ENCODE measurements at places on chromosomes 13 and 19. TPM values are rescaled to one million over a fixed set of nuclear protein-coding genes. Genes with fewer than 3 reads are reported as not detected.

- no peak overlapping the region for H3K4me3 ChIP-seq
- peaks cover 71% of the 10 kb centered on the region for H3K27me3 ChIP-seq
- H3K36me3 ChIP-seq = no peaks in the 10 kb centered on the region
- no peak overlapping the region for H3K27ac ChIP-seq
- peaks cover 37% of the 10 kb centered on the region for H3K4me1 ChIP-seq
- DNase-seq = no peak
These were observed 3.4 kb upstream of the POU4F1 start for GRCh38 chr13:78606471-78607408.

GRCh38 chr13:66530686-66531085 lies 699.5 kb downstream of the PCDH9 start:
- H3K27ac ChIP-seq = no peak overlapping the region
- no peaks in the 10 kb centered on the region for H3K36me3 ChIP-seq
- no peak for DNase-seq

DNA sequence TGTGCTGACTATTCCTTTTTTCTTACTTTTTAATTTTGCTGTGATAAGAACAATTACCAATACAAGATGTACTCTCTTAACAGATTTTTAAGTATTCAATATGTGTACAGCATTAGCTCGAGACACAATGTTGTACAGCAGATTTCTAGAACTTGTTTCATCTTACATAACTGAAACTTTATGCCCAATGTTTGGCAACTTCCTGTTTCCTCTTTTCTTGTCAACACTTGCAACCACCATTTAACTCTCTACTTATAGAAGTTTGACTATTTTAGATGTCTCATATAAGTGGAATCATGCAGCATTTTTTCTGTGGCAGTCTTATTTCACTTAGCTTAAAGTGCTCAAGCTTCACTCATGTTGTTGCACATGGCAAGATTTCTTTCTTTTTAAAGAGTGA lies 1426.8 kb downstream of the SLITRK5 start:
- no peaks in the 10 kb centered on the region for H3K27me3 ChIP-seq
- H3K36me3 ChIP-seq = no peaks in the 10 kb centered on the region
- no peak overlapping the region for H3K27ac ChIP-seq
- H3K4me1 ChIP-seq = no peaks in the 10 kb centered on the region
- no peak overlapping the region for H3K4me3 ChIP-seq
- DNase-seq = no peak

DNA sequence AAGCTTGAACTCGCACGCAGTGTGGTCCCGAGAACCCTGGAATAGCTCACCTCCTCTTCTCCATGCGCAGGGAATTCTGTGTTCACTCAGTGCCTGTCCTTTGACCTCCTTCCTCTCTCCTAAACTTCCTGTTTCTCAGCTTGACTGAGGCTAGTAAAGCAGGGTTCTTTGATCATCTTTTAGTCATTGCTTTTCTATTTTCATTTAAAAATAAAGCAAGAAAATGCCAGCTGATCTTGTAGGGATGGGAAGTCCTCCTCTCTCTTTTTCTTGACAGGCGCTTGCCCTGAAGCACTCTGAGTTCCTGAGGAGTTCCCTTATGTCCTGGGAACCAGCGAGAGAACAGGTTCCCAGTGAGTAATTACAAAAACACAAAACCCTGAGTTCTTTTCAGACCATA lies 62.8 kb downstream of the ARHGEF7 start:
- H3K36me3 ChIP-seq = no peaks in the 10 kb centered on the region
- no peaks in the 10 kb centered on the region for H3K4me1 ChIP-seq
- H3K27ac ChIP-seq = no peak overlapping the region

DNA sequence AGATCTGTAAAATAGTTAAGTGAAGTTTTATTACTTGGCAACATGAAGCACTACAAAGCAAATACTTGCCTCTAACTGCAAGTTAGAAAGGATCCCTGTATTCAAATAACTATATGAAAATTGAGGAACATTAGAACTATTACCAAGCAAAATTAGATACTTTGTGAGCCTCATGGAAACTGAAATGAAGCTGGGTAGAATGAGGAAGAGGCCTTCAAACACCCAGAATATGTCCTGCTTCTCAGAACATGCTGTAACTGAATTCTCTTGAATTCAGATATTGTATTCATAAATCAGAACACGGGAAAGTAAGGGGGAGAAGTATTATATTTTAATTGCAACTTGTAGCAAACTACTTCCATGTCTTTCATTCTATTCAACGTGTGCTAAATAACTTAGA lies 947.9 kb downstream of the PCDH17 start:
- H3K4me3 ChIP-seq = no peak overlapping the region
- H3K27me3 ChIP-seq = no peaks in the 10 kb centered on the region
- H3K27ac ChIP-seq = no peak overlapping the region
- no peak for DNase-seq
- H3K36me3 ChIP-seq = no peaks in the 10 kb centered on the region
- H3K4me1 ChIP-seq = no peaks in the 10 kb centered on the region

- no peaks in the 10 kb centered on the region for H3K36me3 ChIP-seq
- DNase-seq = no peak
- no peaks in the 10 kb centered on the region for H3K4me1 ChIP-seq
- no peak overlapping the region for H3K4me3 ChIP-seq
- no peak overlapping the region for H3K27ac ChIP-seq
- H3K27me3 ChIP-seq = no peaks in the 10 kb centered on the region
These were observed 6.0 kb downstream of the SIGLEC11 start for GRCh38 chr19:49954933-49955332.

DNA sequence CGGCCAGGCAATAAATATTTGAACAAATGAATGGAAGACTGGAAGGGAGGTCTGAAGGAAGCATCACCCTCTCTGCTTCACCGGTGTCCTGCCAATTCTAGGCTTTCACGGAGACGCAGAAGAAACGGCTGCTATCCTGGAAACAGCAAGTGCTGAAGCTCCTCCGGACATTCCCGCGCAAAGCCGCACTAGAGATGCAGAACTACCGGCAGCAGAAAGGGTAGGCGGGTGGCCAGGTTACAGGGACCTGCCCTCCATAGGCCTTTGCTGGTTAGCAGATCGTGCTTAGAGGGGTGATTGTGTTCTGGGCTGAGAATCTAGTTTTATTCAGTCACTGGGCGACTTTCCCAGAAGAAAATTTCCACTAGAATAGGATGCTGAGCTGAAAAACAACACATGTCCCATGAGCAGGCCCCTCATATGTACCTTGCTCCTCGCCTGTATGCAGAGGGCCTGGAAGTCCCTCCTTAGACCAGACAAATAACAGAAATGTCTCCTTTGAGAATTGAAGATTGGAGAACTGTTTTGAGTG lies 11.0 kb downstream of the PAF1 start:
- H3K27me3 ChIP-seq = no peaks in the 10 kb centered on the region
- peaks cover 83% of the 10 kb centered on the region for H3K36me3 ChIP-seq
- no peaks in the 10 kb centered on the region for H3K4me1 ChIP-seq
- no peak overlapping the region for H3K4me3 ChIP-seq
- no peak overlapping the region for H3K27ac ChIP-seq

DNA sequence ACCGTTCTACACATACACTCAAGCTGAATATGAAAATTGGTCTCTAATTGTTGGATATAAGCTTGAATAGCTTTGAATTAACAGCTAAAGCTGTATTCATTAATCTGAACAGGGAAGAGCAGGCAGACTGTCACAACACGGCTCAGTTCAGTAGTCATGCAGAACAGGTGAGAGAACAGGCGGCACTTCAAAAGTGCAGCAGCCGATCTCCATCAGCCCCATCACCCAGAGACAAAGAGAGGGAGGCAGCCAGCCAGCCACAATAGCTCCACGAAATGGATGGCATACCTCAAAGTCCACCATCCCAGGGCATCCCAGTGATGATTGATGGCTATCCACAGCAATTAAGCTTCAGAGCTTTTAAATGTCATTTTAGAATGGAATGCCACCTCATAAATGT lies 419.2 kb downstream of the OLFM4 start:
- DNase-seq = no peak
- no peak overlapping the region for H3K4me3 ChIP-seq
- no peaks in the 10 kb centered on the region for H3K27me3 ChIP-seq
- H3K4me1 ChIP-seq = no peaks in the 10 kb centered on the region
- no peak overlapping the region for H3K27ac ChIP-seq

DNA sequence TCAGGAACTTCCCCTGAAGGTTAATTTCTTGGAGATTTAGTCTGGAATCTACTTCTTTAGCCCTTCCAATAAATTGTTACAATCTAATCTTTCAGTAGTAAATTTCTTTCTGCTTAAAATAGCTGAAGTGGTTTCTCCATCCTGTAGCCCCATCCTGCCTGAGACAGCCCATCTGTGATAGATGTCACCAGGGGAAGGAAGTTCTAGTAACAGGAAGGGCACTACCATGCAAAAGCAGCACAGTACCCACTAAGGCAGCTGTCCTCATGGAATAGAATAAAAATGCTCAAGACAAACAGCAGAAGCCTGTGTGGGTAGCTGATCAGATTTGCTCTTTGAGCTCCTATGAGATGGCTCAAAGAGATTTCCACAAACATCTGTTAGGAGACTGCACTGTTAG lies 1036.5 kb downstream of the SLITRK5 start:
- H3K4me1 ChIP-seq = no peaks in the 10 kb centered on the region
- H3K36me3 ChIP-seq = no peaks in the 10 kb centered on the region
- no peak overlapping the region for H3K27ac ChIP-seq
- no peak overlapping the region for H3K4me3 ChIP-seq

DNA sequence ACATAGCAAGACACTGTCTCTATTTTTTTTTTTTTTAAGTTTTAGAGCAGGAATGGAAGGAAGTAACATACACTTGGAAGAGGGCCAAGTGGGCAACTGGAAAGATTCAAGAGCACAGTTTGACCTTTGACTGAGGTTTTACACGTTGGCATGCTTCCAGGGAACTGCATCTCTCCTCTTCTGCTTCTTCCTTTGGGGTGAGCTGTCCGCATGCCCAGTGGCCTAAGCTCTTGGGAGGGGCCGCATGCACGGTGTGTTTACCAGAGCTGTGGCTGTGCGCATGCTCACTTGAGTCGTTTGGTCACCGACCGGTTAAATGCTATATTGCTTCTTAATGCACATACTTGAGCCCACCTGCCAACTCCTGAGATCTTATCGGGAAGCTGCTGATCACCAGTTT lies 727.7 kb downstream of the UQCRFS1 start:
- no peaks in the 10 kb centered on the region for H3K4me1 ChIP-seq
- no peaks in the 10 kb centered on the region for H3K27me3 ChIP-seq
- H3K36me3 ChIP-seq = no peaks in the 10 kb centered on the region
- no peak for DNase-seq
- H3K4me3 ChIP-seq = no peak overlapping the region

GRCh38 chr13:109033090-109033489 lies 403.7 kb downstream of the MYO16 start:
- H3K4me1 ChIP-seq = no peaks in the 10 kb centered on the region
- DNase-seq = no peak
- no peak overlapping the region for H3K4me3 ChIP-seq
- H3K27ac ChIP-seq = no peak overlapping the region
- no peaks in the 10 kb centered on the region for H3K36me3 ChIP-seq
- no peaks in the 10 kb centered on the region for H3K27me3 ChIP-seq

- peaks cover 5% of the 10 kb centered on the region for H3K36me3 ChIP-seq
- H3K27ac ChIP-seq = peak overlapping the region; percentile 81
- H3K27me3 ChIP-seq = no peaks in the 10 kb centered on the region
These were observed 62.8 kb downstream of the WDFY2 start for GRCh38 chr13:51647067-51647466.

Gene IGFL3
- total RNA-seq = not detected

Gene FBXL12
- total RNA-seq = 26.4 TPM

Gene NAPSA
- 0.47 TPM for total RNA-seq

Gene DOCK9
- total RNA-seq = 4.5 TPM

Gene DAND5
- total RNA-seq = 0.17 TPM

Gene C19orf18
- 0.43 TPM for total RNA-seq

Gene MED29
- total RNA-seq = 41.9 TPM

Gene DHDH
- not detected for total RNA-seq

Gene ZNF77
- total RNA-seq = 6.3 TPM

Measured in A673 (cell line).